IPS DF 19.7 (cell line): ENCODE measurements at places on chromosomes 11 and 22.
A peak's percentile ranks its signal among the peaks of the same experiment; 100 is the strongest.

- no peak for DNase-seq
Observed at GRCh38 chr11:118789501-118790356, 1.2 kb downstream of the DDX6 start.

GRCh38 chr11:64810891-64811272, 531 bp upstream of the MEN1 start:
- DNase-seq: no peak

GRCh38 chr11:122618927-122619326, 36.6 kb upstream of the UBASH3B start:
- no peak for DNase-seq

DNA sequence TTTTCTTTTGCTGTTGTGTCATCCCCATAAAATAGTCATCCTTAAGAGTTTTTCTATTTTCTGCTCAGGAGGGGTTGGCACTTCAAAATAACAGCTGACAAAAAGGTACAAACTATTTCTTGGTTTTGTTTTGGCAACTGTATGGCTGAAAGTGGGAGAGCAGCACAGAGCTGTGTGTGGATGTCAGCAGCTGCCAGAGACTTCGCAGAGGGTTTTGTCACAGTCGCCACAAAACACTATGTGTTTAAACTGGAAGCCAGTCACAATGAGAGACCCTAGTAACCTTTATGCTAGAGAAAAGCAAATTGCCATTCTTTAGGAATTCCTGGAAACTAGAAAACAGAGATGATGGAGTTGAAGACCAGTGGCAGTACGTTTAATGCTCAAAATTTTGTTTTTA, 189.6 kb upstream of the CCDC90B start:
- no peak for DNase-seq

GRCh38 chr11:100719809-100720221, 32.7 kb downstream of the ARHGAP42 start:
- no peak for DNase-seq

- DNase-seq: peak; percentile 7
Observed at GRCh38 chr11:104073950-104074705, 37.7 kb downstream of the DDI1 start.

DNA sequence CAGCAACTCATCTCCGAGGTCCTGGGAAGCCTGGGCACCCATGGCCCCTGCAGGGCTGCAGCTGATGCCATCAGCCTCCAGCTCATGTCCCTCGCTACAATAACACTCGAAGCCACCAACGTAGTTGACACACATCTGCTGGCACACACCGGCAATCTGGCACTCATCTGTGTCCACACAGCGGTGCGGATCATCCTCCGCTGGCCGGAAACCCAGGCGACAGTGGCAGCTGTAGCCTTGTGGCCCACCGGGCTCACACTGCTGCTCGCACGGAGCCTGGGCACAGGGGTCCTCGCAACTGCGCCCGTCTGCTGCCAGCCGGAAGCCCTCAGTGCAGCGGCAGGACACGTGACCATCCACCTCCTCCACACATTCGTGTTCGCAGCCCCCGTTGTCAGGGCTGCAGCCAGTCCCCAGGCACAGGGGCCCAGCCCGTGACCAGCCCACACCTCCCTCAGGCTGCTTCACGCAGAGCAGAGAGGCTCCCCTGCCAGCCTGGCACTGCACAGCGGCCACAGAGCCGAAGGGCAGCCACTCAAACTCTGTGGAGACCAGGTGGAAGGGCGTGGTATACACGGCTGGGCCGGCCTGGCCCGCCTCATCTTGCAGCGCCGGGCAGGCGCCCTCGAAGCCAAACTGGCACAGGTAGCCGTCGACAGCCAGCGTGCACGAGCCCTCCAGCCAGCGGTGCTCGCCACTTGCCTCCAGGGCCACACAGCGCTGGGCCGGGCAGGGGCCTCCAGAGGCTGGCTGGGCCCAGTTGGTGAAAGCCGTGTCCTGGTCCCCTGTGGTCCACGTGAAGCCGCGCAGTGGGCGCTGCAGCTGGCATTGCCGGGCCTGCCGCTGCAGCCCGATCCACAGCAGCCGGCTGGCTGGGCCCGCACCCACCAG, 678 bp downstream of the CD248 start:
- no peak for DNase-seq

GRCh38 chr11:57641011-57641807, 8.5 kb downstream of the YPEL4 start:
- DNase-seq: no peak
